ENCODE measurements at places on chromosomes 6 and 20.

DNA sequence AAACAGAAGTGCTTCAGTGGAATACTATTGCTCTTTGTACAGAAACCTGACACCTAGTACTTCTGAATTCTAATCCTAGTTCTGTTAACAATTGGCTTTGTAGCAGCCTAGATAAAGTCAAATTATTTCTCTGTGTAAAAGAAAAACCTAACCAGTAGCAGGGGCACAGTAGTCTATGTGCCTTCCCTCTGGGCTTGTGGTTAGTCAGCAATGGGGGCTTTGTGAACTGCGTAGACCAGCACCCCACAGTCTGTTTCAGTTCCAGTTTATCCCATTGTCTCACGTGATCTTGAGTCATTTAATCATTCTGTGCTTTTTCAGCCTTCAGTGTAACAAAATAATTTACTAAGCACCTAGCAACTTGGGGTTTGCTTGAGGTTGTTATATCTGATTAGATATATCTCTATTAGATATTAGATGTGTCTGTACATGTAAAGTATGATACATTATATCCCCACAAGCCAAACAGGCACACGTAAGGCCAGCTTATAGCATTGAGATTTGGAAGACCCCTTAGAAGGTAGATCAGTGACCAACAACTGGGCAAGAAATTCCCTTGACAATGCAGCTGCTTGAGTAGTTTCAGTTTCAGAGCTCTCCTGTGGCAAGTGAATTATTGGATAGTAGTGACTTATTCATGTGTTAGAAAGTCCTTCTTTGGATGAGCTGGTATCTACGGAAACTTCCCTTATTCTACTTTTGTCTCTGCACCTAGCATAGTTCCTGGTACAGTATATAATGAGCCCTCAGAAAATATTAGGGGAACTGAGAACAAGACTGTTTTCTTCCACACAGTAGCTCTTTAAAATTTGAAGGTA, 27.9 kb upstream of the CCR6 start:
- peak; percentile 78 for DNase-seq

GRCh38 chr6:69084746-69085335, 449.8 kb downstream of the ADGRB3 start:
- no peak for DNase-seq

- DNase-seq: peak; percentile 22
Measured at GRCh38 chr6:138431256-138432062, 27.4 kb downstream of the HEBP2 start.

DNA sequence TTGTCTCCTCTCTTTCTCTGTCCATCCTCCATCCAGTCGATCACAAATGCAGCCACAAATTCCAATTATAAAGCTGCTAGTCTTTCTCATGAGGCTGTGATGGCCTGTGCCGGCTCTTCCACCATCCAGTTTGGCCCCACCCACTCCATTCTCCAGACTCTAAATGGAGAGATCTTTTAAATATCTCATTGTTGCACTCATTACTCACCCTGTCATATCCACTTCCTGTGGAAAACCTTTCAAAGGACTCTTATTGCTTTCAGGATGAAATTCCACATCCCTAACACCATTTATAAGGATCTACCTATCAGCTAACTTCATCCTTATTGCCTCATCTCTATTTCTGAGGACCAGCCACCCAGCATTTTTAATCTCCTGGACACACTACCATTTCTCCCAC, 70.6 kb downstream of the NRN1 start:
- no peak for DNase-seq

DNA sequence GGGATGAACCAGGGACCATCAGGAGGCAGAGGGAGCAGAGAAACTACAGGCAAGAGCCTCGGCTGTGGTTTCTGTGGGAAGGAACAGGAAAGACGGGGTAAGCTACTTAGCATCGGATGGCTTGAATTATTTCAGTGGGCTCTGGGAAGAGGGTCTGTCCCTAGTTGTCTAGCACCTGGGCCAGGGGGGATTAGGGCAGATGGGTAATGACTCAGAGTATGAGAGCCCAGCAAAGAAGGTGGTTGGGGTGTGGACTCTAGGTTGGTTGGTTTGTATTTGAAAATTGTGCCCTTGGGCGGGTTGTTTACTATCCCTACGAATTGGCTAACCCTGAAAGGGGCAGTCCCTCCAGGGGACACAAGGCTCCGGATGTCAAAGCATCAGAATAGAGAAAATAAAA, 148.5 kb upstream of the TAB2 start:
- no peak for DNase-seq

GRCh38 chr6:107098436-107099307, 16.6 kb downstream of the BEND3 start:
- DNase-seq: no peak

GRCh38 chr20:37803438-37804307, 99.3 kb upstream of the VSTM2L start:
- no peak for DNase-seq

DNA sequence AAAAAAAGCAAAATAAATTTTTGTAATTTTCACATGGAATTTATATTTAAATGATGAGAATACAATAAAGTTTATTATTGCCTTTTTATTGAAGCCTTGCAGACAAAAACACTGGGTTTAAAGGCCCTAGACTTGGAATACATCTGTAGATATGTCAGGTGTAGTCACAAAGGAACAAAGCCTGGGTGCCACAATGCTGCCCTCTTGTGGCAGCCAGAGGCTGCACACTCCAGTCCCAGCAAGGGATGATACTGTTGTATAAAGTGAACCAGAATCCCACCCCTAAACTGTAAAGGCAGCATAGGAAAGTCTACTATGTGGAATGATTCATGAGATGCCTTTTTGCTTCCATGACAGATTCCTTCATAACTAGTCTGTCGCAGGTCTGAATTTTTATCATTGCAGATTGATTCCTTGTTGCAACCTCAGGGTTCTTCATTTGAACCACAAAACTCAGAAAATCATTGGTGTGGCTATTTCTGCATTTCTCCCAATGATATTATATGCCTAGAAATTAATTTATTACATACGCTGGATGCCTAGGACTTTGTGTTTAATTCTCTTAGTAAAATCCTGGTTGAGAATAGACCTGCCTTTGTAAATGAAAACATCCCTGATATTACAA, 37.0 kb downstream of the MAK start:
- peak; percentile 66 for DNase-seq

- no peak for DNase-seq
Measured at GRCh38 chr6:100228437-100228833, 234.4 kb upstream of the MCHR2 start.

GRCh38 chr6:132089173-132089572, 138.0 kb upstream of the CCN2 start:
- DNase-seq: no peak

GRCh38 chr20:21377701-21378100, 19.6 kb downstream of the NKX2-4 start:
- no peak for DNase-seq

DNA sequence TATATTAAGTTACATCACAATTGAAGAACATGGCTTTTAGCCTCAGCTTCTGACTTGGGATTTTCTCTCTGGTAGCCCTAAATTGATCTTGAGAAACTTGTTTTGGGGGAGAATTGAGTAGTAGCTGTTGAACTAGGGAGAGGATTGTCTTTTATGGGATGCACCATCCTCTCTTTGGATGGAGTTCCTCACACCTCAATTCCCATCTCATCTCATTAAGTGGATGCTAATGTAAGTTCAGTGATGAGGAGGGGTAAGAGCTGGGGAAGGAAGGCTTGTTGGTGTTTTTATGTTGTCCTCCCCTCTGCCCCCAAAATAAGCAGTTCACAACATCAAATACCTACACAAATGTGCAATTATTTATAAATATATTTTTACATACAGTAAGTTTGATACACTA, 4.0 kb downstream of the GJA1 start:
- no peak for DNase-seq

- no peak for DNase-seq
Measured at GRCh38 chr6:45577836-45578504, 200.2 kb upstream of the SUPT3H start.

GRCh38 chr6:47083586-47084047, 41.5 kb upstream of the ADGRF1 start:
- no peak for DNase-seq

GRCh38 chr6:168877821-168878282, 375.8 kb downstream of the THBS2 start:
- peak; percentile 23 for DNase-seq

DNA sequence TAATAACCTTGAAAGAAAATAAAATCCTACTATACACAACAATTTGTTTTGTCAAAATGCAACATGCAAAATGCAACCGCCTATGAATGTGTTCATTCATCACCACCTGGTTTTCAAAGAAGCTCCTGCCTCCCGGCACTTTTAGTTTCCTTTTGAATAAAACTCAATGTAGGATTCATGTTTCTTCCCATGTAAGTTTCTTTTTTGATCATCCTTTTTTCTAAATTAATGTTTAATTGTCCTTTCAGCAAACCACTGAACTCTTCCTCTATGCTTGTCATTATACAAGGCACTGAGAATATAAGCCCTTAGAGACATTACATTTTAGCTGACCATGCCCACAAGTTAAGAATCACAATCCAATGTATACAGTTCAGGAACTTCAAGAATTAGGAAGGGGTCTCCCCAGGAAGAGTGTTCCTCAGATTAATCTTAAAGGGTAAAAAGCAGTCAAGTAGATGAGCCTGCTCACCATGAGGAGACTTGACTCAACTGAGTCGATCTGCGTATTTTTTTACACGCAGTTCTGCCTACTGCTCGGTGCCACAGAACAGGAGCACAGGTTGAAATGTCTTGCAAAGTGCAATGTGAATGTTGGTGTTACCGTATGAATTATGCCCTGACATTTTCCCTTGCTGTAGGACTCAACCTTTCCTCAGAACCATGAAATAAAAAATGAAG, 7.2 kb upstream of the THEMIS start:
- DNase-seq: peak; percentile 53

- DNase-seq: no peak
Measured at GRCh38 chr6:7148100-7148822, 40.5 kb downstream of the RREB1 start.

DNA sequence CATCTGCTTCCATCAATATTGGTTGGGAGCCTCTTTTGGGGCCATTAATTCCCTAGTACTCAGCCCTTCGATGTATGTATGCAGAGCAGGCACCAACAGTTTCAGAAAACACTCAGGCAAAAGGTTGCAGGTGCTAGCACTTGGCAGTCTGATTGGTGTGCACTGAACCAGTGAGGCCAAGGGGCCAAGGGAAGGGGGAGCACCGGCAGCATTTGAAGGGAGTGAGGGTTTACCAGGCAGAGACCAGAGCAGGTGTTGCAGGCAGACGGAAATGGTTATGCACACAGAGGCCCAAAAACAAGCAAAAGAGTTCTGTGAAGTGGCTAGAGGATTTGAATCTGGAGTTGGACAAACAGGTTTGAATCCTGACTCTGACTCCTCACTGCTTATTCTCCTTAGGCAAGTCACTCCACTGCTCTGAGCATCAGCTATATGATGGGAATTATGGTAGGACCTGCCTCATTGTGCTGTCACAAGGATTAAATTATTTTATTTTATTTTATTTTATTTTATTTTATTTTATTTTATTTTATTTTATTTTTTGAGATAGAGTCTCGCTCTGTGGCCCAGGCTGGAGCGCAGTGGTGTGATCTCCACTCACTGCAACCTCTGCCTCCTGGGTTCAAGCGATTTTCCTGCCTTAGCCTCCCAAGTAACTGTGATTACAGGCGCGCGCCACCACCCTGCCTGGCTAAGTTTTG, 58.1 kb upstream of the SHLD1 start:
- DNase-seq: no peak

DNA sequence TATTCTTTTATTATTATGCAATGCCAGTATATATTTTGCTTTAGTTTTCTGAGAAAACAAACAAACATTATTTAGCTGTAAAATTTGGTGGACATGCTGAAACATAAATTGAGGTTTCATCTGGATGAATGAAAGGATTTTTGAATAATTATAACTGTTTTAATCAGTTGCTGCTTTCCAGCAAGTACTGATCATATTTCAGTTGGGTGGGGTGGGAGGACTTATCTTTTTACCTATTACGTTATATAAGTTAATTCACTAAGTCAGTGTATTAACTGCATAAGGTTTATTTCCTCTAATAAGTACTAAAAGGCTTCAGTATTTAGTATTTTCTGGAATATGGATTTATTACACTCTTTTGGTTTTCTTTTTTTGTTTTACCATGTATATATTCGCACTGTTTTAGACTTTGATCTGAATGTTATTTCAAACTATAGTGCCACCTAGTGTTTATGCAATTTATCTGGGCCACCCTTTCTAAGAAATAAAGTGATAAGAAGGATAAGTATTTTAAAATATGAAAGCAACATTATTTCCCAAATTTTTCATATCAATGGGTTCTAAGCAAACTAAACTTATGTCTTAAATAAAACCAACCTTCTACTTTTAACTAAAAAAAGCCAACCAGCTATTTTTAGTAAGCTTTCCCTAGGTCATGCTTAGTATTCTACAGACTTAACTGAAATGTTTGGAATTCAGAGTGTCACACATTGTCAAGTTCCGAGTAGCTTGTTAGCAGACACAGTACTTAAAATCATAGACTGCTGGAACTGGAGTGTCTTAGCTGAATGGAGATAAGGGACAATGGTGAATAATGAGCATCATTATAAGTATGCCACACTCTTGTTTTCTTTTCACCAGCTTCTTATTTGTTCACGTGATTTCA, 105.4 kb upstream of the MCHR2 start:
- DNase-seq: peak; percentile 8

DNA sequence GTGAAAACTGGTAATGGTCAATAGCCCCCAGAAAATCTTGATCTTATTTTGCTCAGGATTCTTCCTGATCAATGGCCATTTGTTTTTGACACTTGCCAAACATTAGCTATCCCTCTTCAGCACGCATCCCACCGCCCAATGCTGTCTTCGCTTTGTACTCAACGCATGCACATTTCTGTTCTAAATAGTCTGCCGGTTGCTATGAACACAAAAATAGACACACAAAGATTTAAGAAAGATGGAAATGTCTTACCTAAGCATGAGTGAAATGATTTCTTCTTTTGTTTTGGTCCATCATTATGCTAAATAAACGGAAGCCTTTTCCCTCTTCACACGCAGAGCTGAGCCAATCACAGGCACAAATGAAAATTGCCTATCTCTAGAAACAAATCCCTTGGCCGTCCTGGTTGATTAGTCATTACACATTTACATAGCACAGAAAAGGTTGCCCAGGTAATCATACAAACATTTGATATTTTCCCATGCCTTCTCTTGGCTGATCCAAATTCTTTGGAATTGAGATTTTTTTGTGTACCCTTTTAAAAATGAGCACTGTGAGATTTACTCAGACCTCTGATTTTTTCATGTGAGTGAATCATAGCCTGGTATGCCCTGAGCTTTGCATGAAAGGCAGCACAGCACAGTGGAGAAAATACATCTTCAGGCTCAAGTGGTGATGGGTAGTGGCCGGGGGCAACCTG, 70.5 kb upstream of the FAM184A start:
- no peak for DNase-seq
